ENCODE measurements at places on chromosomes 5 and 9. TPM values are rescaled to one million over a fixed set of nuclear protein-coding genes. Genes with fewer than 3 reads are reported as not detected.

PLAC8L1 gene
- total RNA-seq = 3.8 TPM

GRCh38 chr5:176780176-176781053 lies 29.9 kb upstream of the UNC5A start:
- no peak for DNase-seq

- no peak for DNase-seq
Measured at GRCh38 chr5:137563301-137563645, 64.1 kb upstream of the SPOCK1 start.

DNA sequence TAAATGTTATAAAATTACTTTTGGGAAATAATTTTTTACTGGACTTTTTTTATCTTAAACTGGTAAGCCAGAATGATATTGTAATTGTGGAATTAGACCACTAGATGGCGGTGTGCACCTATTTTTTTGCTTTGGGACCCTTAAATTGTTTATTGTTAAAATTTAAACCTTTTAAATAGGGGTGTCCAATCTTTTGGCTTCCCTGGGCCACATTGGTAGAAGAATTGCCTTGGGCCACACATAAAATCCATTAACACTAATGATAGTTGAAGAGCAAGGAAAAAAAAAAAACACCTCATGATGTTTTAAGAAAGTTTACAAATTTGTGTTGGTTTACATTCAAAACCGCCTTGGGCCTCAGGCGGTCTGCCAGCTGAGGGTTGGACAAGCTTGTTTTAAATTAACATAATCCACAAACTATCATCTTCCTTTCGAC lies 28.4 kb upstream of the GADD45G start:
- DNase-seq = no peak

GRCh38 chr5:150644514-150644913 lies 4.1 kb downstream of the SYNPO start:
- DNase-seq = no peak

- no peak for DNase-seq
Measured at GRCh38 chr5:136129445-136129844, 3.2 kb upstream of the SMAD5 start.

DNA sequence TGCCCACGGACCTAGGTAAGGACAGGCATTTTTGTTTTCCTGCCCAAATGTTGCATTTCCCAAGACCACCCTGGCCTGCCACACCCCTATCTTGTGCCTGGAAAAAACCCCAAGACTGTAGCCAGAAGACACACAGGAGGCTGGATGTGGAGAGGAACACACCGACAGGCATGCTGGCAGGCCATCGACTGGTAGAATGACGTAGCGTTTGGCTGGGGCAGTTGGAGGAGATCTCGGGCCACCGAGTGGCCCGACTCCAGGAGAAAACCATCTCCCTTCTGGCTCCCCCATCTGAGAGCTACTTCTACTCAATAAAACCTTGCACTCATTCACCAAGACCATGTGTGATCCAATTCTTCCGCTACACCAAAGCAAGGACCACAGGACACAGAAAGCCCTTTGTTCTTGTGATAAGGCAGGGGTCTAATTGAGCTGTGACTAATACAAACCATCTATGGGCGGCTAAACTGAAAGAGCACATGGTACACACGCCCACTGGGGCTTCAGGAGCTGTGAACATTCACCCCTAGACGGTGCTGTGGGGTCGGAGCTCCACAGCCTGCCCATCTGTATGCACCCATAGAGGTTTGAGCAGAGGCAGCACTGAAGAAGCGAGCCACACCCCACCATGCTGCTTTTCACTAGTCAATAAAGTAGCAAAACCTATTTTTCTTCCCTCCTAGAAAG lies 38.9 kb upstream of the N4BP3 start:
- DNase-seq = peak; percentile 51

DNA sequence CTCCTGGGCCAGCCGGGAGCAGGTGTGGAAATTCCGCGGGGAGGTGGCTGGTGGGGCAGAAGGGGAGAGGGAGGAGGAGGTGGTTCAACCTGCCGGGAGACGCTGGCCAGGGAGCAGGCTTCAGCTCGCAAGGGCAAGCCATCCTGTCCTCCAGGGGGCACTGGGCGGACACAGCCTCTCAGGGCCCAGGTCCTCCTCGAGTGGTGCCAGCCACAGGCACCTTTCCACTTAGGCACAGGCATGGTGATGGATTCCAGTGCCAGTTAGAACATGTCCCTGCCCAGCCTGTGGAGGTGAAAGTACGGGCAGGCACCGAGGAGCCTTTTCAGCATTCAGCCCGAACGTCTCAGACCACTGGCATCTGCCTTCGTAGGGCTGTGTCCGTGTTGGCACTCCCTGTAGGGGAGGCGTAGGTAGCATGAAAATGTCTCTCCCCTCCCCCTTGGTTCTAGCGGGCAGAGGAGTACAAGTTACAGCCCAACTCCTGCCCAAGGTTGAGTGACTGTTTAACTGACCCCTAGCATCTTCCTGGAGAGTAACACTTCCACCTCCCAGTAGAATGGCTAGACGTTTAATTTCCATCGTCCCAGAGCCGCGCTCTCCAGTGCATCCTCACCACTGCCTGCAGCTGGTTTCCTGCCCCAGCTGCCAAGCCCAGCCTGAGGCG lies 48.9 kb downstream of the DAB2IP start:
- DNase-seq = peak; percentile 77

Measured in Calu3 (cell line).